ENCODE measurements at places on chromosomes 3 and 15.

GRCh38 chr3:89072642-89073041 lies 34.8 kb upstream of the EPHA3 start:
- no peak for DNase-seq

DNA sequence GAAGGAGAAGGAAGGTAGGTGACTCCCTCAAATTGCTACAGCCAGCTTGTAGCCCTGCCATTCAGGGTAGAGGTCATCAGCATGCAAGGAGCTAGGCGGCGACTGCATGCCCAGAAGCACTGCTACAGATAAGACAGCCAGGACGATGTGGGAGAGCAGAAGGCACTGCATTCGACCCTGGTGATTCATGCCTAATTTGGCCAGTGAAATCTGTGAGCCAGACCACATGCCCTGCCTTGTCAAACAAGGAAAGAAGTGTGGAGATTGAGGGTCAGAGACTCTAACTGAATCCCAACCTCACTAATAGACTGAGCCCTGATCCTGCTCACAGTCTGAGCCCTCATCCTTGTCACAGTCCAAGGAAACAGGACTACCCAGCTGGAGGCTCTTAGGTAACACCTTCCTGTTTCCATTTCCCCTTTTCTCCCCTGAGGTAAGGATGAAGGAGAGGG lies 86.6 kb downstream of the LINGO1 start:
- no peak for DNase-seq

DNA sequence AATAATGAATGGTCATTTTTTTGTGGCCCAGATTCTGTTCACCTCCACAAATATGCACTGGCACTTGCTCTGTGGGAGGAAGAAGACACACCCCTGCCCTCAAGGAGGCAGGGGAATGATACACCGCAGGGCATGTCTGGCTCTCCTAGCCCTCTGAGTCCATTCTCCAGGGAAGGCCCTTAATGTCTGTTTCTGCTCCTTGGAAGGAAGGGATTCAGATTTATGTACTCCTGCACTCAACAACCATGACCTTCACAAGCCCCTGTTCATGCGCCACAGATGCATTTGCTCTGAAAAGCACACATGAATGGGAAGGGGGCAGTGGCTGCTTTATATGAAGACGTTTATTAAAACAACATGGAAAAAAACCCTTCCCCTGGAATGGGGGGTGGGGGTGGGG lies 333.8 kb downstream of the EPHB1 start:
- DNase-seq = no peak

DNA sequence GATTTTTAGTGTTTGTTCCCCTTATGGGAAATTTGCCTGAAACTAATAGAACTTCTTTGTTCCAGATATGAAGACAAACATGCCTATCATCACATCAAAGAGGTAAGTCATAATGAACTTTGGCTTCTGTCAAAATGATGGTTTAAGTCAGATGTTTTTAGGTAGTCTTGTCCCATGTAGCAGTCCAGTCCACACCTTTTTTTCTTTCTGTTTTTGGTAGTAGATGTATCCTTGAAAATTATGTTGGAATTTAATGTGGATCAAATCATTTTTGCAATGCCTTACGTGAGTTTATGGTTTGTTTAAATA lies 12.1 kb downstream of the TSEN2 start:
- no peak for DNase-seq

GRCh38 chr3:129593230-129593594 lies 13.3 kb downstream of the PLXND1 start:
- no peak for DNase-seq

GRCh38 chr3:81094986-81095385 lies 666.5 kb downstream of the GBE1 start:
- DNase-seq = no peak

- no peak for DNase-seq
Measured at GRCh38 chr15:62519900-62520299, 354.8 kb upstream of the C2CD4B start.
